ENCODE measurements at places on chromosomes 3 and 15.

DNA sequence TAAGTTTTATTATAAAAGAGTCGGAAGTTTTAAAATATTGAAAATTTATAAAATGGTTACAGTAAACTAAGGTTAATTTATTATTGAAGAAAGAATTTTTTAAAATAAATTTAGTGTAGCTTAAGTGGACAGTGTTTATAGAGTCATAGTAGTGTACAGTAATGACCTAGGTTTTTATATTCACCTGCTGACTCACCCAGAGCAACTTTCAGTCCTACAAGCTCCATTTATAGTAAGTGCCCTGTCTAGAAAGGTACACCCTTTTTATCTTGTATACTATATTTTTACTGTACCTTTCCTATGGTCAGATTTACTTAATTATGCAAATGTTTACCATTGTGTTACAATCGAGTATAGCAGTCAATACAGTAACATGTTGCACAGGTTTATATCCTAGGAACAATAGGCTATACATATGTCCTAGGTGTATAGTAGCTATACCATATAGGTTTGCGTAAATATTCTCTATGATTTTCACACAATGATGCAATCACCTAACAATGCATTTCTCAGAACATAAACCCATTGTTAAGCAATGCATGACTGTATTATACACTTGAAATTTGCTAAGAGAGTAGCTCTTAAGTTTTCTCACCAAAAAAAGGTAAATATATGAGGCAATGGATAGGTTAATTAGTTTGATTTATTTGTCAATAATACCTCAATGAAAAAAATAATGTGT is 106.9 kb upstream of the CD96 start:
- no peak for DNase-seq

- no peak for DNase-seq
Measured at GRCh38 chr3:72161881-72162595, 377.1 kb upstream of the PROK2 start.

GRCh38 chr15:55587321-55588069 is 650 bp downstream of the PYGO1 start:
- no peak for DNase-seq

DNA sequence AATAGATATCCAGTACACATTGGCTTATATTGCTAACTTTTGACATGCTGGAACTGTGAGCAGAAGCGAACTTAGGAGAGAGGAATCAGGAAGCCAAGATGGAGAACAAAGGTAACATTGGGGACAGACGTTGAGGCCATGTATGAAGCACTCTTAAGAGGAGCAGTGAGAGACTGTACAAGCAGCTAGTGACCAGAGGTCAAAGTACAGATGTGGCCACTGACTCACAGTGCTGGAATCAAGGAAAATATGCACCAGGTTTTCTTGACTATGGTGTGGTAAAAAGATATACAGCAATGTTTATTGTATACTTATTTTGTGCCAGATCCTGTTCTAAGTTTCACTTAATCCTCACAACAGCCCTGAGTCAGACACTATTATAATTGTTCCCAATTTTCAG is 2.0 kb upstream of the IL20RB start:
- DNase-seq: no peak

DNA sequence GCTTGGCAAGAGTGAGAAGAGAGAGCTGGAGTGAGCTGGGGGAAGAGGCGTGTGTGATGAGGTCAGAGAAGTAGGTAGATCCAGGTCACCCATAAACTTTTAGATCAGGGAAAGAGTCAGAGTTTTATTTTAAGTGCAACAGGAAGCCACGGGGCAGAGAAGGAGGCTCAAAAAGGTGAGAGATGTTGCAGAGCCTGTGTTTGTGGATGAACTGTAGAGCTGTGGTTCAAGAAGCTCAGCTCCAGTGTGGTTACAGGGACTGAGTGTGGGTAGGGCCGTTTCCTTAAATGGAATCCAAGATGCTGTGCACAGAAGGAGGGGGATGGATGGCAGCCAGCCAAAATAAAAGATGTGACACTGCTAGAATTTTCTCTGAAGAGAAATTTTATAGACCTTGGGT is 337.2 kb downstream of the SATB1 start:
- no peak for DNase-seq

DNA sequence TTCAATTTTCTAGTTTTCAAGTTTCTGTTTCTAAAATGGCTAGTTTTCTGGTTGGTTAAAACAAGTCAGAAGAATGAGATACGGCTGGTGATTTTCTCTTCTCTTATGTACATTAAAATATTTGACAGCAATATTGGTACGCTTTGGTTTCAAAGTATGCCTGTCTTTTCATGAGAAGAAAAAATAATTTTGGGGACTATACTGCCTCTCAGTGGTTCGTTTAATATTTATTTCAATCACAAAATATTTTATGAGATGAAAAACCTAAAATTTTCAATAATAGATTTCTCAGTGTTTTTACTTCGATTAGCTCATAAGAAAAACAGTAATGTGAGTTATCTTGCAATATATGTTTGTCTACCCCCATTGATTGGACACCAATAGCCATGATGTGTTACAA is 72.8 kb upstream of the AADACL2 start:
- DNase-seq: no peak

DNA sequence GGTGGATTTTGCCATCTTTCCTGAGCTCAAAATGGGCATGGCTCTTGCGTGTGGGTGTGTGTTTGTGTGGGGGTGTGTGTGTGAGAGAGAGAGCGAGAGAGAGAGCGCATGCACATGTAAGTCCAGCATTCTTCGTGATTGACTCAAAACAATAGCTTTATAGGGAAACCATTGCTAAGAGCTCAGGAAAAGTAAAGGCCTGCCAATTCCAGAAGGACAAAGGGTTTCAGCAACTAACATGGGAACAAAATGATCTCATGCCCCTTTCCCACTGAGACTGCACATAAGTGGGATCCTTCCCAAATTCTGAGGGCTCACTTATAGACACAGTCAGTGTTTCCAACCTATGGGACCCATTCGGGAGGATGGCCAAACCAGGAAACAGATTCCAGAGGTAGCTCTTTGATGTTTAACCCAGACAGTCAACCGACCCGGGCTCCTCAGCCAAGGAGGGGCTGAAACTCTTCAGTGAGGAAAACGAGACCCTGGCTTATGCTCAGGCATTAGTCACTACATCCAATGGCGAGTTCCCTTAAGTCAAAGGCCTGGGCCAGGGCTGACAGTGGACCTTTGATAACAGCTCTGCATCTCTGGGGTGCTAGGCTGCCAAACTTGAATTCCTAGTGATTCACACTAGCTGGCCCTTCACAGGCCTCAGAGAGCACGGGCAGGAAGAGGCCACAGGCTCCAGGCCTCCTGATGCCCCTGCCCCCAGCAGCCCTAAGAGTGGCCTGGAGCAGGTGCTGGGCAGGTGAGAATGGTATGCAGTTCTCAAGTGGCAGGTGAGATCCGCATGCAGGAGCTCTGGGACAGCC is 305.0 kb upstream of the C2CD4B start:
- DNase-seq: no peak

- no peak for DNase-seq
Measured at GRCh38 chr3:161890147-161890625, 393.6 kb downstream of the OTOL1 start.

DNA sequence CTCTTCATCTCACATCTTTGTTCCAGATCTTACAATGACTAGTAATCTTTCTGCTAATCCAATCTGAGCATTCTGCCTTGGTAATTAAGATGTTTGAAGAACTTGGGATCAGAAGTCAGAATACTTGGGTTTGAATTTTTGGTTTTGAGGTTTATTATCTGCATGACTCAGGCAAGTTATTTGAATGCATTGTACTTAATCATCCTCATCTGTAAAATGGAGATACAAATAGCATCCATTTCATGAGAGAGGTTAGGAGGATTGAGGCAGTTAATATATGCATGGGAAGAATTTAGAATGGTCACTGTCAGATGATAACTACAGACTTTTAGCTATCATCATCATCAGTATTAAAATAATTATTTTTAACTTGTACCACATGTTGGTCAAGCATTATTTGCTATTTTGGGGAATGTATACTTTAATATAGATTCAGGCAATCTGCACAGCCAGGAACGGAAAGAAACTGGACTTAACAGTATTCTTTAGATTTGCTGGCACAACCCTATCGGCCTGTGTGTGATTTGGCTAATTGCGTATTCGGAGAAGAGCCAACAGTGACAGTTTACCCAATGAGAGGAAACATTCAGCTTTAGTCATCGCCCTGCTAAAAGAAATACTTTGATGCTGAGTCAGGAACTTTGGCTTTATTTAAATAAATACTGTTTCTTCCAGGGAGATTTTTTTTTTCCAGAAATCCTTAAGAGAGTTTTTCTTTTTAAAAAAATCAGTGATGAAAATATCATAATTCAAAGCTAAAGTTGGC is 600.0 kb downstream of the ROBO1 start:
- DNase-seq: no peak

DNA sequence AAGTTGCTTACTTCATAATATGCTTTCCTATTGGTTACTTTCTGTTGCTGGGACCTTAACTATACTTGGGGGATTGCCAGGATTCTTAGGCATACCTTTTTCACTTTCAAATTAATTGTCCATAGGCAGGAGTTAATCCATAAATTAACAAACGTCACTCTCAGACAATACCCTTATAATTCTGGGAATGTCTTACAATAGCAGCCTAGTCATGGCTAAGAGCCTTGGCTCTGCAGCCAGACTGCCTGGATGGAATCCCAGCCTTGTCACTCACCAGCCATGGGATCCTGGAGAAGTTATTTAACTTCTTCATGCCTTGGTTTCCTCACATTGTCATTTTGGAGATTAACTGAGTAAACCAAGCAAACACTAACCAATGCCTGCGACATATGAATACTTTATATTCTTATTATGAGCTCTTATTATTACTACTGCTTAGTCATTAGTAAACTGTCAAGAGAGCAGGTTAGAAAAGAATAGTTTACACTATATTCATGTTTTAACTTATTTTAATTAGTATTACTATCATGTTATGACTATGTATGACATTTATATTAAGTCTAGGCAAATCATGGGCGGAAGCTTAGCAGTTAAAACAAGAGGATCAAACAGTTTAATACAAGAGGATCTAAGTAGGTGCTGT is 29.0 kb downstream of the GYG1 start:
- DNase-seq: no peak

- DNase-seq: no peak
Measured at GRCh38 chr3:89303701-89304100, 196.3 kb downstream of the EPHA3 start.

DNA sequence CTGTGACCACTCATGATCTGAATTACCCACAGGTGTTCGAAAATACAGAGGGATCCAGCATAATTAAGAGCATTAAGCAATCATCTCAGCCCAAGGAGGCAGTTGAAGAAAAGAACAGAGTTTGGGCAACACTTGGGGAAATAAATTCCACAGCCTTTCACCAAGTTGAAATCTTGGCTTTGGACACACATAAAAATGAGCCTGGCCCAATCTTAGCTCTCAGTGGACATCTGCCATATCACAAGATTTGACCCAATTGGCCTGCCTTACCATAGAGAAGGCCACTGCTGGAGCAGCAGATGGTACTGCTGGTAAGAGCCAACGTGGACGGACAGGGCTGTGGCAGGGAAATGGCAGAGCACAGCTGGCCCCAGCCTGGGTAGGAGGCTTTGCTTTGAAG is 13.0 kb downstream of the FOXP1 start:
- no peak for DNase-seq

DNA sequence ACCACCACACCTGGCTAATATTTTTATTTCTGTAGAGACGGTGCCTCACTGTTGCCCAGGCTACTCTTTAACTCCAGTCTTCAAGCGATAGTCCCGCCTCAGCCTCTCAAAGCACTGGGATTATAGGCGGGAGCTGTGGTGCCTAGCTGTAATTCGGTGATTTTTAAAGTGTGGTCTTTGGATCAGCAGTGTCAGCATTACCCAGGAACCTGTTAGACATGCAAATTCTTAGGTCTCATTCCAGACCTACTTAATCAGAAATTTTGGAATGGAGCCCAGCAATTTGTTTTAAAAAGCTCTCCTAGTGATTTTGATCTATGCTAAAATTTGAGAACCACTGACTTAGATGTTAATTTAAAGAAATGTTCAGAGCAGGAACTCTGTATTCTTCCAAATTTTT is 51.9 kb downstream of the GOLM2 start:
- DNase-seq: no peak

- DNase-seq: no peak
Measured at GRCh38 chr15:47443839-47444238, 273.5 kb upstream of the SEMA6D start.

DNA sequence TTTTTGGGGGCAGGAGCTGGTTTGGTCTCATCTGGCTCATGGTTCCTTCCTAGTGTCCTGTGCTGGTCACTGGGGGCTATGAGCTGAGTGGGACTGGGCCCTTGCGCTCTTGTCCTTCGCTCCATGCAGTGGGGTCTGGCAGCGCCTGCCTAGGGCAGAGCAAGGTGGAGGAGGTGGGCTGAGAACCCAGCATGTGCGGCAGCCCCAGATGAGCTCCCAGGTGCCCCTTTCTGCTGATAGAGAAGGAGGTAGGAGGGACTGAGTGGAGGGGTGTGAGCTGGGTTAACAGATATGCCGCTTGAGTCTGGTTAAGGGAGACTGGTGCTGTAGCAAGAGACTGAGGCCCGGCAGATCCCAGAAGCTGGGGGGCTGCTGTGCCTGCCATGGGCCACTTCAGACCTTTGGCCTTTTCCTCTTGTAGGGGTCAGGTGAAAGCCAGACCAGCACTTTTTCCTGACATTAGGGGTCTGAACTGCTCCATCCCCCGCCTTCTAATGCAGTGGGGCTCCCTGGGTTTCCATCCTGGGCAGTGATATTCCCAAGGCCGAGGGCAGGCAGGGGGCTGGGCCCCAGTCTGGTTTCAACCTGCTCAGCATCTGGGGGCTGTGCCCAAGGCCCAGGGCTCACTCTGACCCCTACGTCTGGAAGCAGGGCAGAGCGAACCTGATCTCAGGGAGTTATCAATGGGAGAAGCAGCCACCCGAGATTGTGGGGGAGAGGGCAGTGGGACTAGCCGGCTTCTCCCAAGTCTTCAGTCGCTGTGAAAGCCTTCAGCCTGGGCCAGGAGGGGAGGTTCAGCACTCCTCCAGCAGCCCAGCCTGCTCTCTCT is 62.9 kb upstream of the PRR23C start:
- no peak for DNase-seq

GRCh38 chr3:125120379-125121122 is 64.8 kb upstream of the HEG1 start:
- no peak for DNase-seq

- no peak for DNase-seq
Measured at GRCh38 chr3:27684302-27684701, 37.8 kb downstream of the EOMES start.

DNA sequence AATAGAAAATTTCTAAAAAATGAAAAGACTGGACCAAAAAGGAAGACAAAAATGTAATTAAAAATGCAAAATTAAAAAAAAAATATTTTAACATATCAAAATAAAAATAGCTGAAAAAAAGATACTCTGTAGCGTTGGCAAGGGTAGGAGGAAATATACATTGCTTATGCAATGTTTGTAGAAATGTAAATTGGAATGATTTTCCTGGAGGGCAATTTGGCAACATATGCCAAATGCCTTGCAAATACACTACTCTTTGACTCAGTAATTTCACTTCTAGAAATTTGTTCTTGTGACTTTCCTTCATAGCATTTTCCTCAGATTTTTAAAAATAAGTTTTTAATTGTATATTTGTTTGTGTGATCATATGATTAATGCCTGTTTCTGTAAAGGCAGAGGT is 296.6 kb downstream of the ZNF621 start:
- no peak for DNase-seq
